T-helper 17 cell (primary cell): ENCODE measurements at places on chromosomes 12 and 14.

DNA sequence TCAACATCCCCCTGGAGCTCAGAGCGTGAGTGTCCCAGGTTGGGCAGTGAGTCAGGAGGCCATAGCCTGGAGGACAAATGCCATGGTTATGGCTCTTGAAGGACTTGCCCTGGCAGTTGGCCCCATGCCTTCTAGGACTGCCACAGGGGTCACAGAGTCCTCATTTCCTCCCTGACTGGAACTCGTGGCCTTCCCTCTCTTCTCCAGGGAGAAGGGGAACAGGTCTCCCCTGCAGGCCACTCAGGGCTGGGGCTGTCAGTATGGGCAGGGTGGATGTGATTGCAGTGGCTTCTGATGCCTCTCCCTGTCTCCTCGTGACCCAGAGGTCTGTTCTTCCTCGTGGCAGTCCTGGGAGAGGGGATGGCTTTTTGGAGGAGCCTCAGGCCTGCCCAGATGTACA lies 70.7 kb downstream of the ADCK1 start:
- peaks cover 6% of the 10 kb centered on the region for H3K36me3 ChIP-seq
- no peak overlapping the region for H3K4me3 ChIP-seq
- H3K27ac ChIP-seq: no peak overlapping the region
- no peaks in the 10 kb centered on the region for H3K27me3 ChIP-seq

- H3K27me3 ChIP-seq: no peaks in the 10 kb centered on the region
- no peak overlapping the region for H3K4me3 ChIP-seq
- no peak for DNase-seq
- no peaks in the 10 kb centered on the region for H3K4me1 ChIP-seq
- H3K36me3 ChIP-seq: no peaks in the 10 kb centered on the region
Observed at GRCh38 chr14:47226877-47227520, 448.4 kb downstream of the MDGA2 start.

DNA sequence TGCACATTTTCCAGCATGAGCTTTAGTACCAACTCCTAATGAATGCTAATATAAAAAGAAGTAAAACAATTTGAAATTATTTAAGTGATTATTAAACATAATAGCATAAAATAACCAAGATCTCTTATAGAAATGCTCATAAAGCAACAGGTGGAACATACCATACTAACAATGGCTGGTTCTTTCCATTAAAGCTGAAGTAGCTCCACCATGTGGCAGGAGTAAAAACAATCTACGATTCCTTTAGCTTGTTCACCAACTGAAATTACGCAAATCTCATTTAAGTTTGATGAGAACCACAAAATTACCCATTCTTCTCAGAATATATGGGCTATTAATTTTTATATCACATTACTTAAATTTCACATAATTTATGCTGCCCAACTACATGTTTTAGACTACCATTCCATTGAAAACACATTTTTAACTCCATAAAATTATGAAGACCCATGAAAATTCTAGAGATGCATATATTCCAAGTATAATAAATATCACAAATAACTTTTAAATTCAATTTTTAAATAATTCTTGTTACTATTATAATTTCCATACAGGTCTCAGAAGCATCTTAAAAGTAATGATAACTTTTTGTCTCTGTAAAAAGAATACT lies 213.6 kb downstream of the DAD1 start:
- no peak for DNase-seq
- H3K27ac ChIP-seq: no peak overlapping the region
- H3K4me3 ChIP-seq: no peak overlapping the region
- H3K4me1 ChIP-seq: no peaks in the 10 kb centered on the region
- no peaks in the 10 kb centered on the region for H3K36me3 ChIP-seq

- no peaks in the 10 kb centered on the region for H3K4me1 ChIP-seq
- no peak overlapping the region for H3K4me3 ChIP-seq
- H3K27me3 ChIP-seq: no peaks in the 10 kb centered on the region
- H3K27ac ChIP-seq: no peak overlapping the region
- no peak for DNase-seq
- H3K36me3 ChIP-seq: no peaks in the 10 kb centered on the region
Observed at GRCh38 chr12:115374480-115375185, 690.7 kb upstream of the TBX3 start.

DNA sequence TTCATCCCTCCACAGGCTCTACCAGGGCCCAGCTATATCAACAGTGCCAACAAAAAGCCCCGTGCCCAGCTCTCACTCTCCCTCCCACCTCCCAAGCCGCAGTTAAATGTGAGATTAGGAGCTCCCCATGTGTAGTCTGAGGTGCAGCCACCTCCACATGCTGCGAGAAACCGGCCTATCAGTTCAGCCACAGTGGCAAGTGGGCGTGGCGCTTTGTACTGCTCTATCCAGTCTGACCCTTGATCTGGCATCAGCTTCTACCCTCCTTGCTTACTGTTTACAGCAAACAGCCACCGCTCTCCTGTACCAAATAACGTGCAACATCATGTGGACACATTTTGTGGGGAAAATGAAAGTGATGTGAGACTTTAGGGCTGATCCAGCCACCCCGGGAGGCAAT lies 1.7 kb downstream of the PLEK2 start:
- H3K4me1 ChIP-seq: peaks cover 6% of the 10 kb centered on the region
- H3K4me3 ChIP-seq: no peak overlapping the region
- no peaks in the 10 kb centered on the region for H3K27me3 ChIP-seq
- no peak for DNase-seq

DNA sequence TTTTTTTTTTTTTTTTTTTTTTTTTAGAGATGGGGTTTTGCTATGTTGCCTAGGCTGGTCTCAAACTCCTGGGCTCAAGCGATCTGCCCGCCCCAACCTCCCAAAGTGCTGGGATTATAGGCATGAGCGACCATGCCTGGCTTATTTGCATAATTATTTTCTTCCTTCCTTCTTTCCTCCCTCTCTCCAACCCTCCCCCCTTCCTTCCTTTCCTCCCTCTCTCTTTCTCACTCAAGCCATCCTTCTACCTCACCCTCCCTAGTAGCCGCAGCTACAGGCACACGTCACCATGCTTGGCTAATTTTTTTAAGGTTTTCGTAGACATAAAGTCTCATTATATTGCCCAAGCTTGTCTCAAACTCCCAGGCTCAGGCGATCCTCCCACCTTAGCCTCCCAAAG lies 83.8 kb downstream of the PEBP1 start:
- no peaks in the 10 kb centered on the region for H3K27me3 ChIP-seq
- peak overlapping the region; percentile 76 for H3K4me3 ChIP-seq
- DNase-seq: no peak
- H3K27ac ChIP-seq: no peak overlapping the region
- H3K4me1 ChIP-seq: no peaks in the 10 kb centered on the region

- no peaks in the 10 kb centered on the region for H3K4me1 ChIP-seq
- no peak for DNase-seq
- H3K36me3 ChIP-seq: no peaks in the 10 kb centered on the region
- H3K27me3 ChIP-seq: no peaks in the 10 kb centered on the region
- no peak overlapping the region for H3K4me3 ChIP-seq
- H3K27ac ChIP-seq: no peak overlapping the region
Observed at GRCh38 chr12:102549691-102550090, 69.3 kb upstream of the IGF1 start.

DNA sequence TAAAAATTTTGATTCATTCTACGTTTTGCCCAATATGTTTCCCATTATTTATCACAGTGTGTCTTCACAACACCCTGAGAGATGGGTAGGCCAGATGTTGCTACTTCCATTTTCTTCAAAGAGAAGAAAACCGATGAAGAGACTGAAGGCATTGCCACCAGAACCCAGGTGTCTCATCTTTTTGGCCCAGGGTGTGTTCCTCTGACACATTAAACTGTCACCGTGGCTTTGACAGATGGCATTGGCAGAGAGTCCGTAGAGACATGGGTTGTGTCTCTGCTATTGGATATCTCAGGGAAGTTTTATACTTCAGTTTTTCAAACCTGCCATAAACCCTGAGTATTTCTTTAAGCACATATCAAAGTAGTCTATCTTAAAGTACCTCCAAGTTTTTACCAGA lies 11.3 kb upstream of the NUDT4 start:
- H3K36me3 ChIP-seq: no peaks in the 10 kb centered on the region
- no peak overlapping the region for H3K4me3 ChIP-seq
- no peak for DNase-seq
- peaks cover 9% of the 10 kb centered on the region for H3K4me1 ChIP-seq

DNA sequence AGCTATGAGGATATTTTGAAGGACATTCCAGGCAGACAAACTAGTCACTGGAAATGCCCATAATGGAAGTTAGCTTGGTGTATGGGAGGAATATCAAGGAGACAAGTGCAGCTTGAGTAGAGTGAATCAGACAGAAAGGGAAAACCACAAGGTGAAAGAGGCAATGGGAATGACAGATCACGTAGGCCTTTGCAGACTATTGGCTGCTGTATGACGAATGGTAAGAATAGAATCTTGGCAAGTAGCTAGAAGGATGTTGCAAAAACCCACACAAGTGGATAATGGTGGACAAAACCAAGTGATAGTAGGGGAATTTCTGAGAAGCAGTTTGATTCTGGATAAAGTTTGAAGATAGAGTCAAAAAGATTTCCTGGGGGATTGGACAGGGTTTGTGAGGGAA lies 196.9 kb upstream of the NOVA1 start:
- H3K36me3 ChIP-seq: no peaks in the 10 kb centered on the region
- no peak for DNase-seq
- no peak overlapping the region for H3K4me3 ChIP-seq

DNA sequence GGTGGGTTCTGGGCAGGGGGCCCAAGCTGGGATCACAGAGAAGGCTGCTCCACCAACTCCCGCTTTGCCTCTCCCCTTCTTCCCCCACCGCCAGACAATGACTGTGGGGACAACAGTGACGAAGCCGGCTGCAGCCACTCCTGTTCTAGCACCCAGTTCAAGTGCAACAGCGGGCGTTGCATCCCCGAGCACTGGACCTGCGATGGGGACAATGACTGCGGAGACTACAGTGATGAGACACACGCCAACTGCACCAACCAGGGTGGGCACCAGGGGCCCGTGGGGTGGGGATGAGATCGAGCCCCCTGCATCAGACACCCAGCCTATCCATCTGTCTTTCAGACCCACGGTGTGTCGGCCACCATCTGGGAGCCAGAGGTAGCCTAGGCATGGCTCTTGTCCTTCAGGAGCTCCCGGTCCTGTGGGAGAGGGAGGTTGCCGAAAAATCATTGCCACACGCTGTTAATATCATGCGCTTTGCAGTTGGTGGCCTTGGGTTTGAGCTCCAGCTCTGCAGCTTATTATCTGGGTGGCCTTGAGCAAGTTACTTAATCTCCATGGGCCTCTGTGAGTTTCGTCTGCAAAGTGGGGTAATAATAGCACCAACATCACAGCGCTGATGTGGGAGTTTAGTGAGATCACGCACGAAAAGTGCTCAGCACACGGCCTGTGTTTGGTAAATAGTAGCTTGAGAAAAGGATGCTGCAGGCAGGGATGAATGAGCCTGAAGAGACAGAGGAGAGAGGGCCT lies 21.8 kb upstream of the LRP1-AS start:
- no peak overlapping the region for H3K4me3 ChIP-seq
- no peak overlapping the region for H3K27ac ChIP-seq
- peaks cover 14% of the 10 kb centered on the region for H3K27me3 ChIP-seq
- no peak for DNase-seq
- peaks cover 8% of the 10 kb centered on the region for H3K4me1 ChIP-seq

- peaks cover 11% of the 10 kb centered on the region for H3K4me1 ChIP-seq
- DNase-seq: no peak
- peaks cover 10% of the 10 kb centered on the region for H3K36me3 ChIP-seq
- no peak overlapping the region for H3K27ac ChIP-seq
- no peak overlapping the region for H3K4me3 ChIP-seq
Observed at GRCh38 chr12:121933522-121934308, 15.3 kb downstream of the CFAP251 start.

DNA sequence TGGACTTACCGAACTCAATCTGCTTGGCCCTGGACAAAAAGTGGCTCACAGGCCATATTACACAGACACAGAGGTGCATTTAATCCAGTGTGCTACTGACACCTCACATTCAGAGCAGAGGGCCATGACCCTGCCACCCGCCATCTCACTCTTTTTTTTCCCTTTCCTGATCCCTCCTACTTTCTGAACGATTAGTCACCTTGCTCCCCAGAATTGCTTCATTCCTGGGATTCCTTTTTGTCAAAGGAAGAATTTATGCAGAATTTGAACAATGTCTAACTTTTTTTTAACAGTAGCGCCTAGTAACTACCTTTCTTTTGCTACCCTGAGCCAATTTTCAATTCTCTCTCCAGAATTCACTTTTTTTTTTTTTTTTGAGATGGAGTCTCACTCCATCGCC lies 4.6 kb downstream of the PKP2 start:
- H3K36me3 ChIP-seq: no peaks in the 10 kb centered on the region
- no peak overlapping the region for H3K4me3 ChIP-seq
- H3K27ac ChIP-seq: no peak overlapping the region
- H3K4me1 ChIP-seq: peaks cover 7% of the 10 kb centered on the region
- no peak for DNase-seq
- peaks cover 43% of the 10 kb centered on the region for H3K27me3 ChIP-seq

GRCh38 chr12:126084480-126084879 lies 1019.2 kb downstream of the AACS start:
- no peaks in the 10 kb centered on the region for H3K27me3 ChIP-seq
- H3K4me1 ChIP-seq: no peaks in the 10 kb centered on the region
- no peak overlapping the region for H3K27ac ChIP-seq
- no peak for DNase-seq
- H3K36me3 ChIP-seq: no peaks in the 10 kb centered on the region

GRCh38 chr14:38850664-38851063 lies 252.4 kb downstream of the SEC23A start:
- no peaks in the 10 kb centered on the region for H3K4me1 ChIP-seq
- no peak overlapping the region for H3K27ac ChIP-seq
- H3K27me3 ChIP-seq: no peaks in the 10 kb centered on the region
- no peak overlapping the region for H3K4me3 ChIP-seq
- no peak for DNase-seq
- H3K36me3 ChIP-seq: no peaks in the 10 kb centered on the region

DNA sequence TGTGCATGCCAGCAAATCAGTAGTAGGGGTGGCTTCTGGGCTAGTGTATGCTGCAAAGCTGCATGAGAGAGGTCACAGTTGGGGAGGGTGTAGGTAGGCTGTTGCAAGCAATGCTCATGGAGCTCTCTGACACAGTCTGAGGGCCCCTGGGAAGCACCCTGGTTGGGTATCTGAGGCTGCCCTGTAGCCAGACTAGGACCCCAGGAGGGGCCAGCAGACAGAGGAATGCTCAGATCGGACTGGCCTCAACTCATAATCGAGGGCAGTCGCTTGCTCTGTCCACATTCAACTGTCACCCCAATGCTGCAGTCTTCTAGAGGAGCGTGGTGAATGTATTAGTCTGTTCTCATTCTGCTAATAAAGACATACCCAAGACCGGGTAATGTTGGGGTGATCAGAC lies 204.0 kb upstream of the ALG10 start:
- no peak overlapping the region for H3K4me3 ChIP-seq
- no peaks in the 10 kb centered on the region for H3K27me3 ChIP-seq
- H3K4me1 ChIP-seq: no peaks in the 10 kb centered on the region
- no peak for DNase-seq
- no peaks in the 10 kb centered on the region for H3K36me3 ChIP-seq

DNA sequence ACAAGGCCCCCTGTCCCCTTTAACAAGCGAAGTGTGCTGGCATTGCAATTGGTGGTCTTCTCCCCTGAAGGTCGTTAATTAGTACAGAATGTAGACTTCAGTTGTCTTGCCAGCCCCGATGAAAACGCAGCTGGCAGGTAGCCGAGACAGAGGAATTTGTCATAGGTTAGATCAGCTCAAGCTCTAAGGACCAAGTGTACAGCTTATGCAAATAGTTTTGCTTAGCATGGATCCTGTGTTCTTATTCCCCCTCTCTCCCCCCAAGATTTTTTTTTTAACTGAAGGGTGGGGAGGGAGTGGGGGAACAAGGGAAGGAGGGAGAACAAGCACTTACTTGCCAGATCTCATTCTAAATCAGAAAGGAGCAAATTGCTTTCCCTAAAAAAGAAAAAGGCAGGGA lies 58.6 kb upstream of the PARP11 start:
- H3K4me3 ChIP-seq: no peak overlapping the region
- H3K27ac ChIP-seq: peak overlapping the region; percentile 75
- H3K27me3 ChIP-seq: no peaks in the 10 kb centered on the region
- peaks cover 5% of the 10 kb centered on the region for H3K36me3 ChIP-seq
- peaks cover 43% of the 10 kb centered on the region for H3K4me1 ChIP-seq
- DNase-seq: no peak
